NAMALWA (cell line): ENCODE measurements at places on chromosomes 3 and 15.

DNA sequence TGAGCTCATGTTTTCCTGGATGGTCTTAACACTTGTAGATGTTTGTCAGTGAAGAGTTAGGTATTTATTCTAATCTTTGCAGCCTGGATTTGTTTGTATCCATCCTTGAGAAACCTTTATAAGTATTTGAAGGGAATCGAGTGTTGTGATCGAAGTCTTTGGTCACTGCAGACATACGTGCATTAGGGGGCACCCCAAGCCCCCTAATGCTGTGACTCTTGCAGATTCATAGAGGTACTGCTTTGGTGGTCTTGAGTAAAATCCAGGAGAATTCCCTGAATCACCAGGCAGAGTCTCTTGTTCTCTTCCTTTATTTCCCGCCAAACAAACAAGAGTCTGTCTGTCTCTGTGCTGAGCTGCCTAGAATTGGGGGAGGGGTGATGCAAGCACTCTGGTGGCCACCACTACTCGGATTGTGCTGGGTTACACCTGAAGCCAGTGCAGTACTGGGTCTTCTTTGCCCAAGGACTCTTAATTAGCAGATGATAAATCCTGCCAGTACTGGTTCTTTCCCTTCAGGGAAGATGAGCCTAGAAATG, 170.5 kb upstream of the POU1F1 start:
- no peak for DNase-seq

DNA sequence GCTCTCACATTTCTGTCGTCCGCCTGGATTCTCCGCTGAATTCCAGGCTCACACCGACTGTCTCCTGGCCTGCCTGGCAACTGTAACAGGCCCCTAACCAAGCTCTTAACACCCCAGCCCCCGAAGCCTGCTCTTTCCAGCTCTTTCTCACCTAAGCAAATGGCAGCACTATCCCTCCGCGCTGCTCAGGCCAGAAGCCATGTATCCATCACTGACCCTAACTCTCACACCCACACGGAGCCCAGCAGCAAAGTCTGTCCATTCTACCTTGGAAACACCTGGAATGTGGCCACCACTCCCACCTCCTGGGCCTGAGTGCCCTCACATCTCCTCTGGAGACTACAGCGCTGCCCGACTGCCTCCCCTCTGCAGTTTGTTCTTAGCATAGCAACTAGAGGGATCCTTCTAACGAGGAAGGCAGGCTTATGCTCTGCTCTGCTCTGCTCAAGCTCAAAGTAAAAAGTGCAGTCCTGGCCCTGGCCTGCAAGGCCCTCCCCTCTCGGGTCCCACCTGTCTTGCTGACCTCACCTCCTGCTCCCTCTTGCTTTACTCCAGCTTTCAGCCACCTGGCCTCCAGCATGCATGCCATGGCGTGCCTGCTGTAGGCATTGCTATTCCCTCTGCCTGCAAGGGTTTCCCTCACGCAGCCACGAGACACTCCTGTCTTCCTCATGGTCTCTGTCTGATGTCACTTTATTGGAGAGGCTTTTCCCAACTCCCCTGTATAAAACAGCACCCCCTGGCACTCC, 27.2 kb downstream of the FEM1B start:
- DNase-seq: no peak

DNA sequence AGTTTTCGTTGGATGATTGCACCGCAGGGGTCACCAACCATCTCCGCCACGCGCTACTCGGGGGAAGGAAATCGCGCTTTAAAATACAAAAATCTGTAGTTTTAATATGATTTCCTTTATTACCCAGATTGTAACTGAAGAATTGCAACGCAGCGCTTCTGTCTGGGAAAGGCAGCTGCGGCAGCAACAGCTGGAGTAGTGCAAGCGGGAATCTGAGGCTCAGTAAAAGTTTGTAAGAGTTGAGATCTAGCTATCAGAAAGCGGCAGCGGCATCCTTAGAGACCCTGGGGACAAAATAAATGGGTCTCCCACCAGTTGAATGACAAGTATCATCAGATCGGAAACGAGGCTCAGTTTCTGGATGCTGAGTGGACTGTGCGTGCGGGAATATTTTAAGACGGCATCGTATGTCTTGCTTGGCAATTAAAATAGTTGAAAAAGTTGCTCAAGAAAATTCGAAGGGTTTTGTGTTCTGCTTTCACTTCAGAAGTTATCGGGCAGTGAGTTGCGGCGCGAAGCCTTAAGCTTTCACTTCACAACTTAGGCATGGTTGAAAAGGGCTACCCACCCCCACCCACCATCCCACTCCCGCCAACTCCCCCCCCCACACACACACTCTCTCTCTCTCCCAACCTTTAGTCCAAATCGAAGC, 2.7 kb downstream of the MECOM start:
- DNase-seq: no peak

- peak; percentile 47 for DNase-seq
Observed at GRCh38 chr3:26962492-26963360, 340.2 kb downstream of the LRRC3B start.

DNA sequence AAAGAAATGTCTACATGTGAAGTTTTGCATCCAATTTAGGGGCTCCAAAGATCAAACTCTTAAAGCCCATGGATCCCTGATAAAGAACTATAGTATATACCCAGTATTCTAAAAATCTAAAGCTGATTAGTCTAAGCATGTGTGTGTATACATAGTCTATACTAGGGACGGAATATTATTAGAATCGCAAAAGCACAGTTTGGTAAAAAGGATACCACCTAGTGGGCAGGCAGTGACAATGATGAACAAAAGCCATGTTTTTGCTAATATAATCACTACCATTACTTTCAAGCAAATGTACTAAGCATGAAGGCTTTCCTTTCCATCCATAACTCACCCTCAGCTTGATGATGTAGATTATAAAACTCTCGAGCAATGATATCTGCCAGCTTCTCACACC, 16.5 kb downstream of the POLQ start:
- peak; percentile 28 for DNase-seq

DNA sequence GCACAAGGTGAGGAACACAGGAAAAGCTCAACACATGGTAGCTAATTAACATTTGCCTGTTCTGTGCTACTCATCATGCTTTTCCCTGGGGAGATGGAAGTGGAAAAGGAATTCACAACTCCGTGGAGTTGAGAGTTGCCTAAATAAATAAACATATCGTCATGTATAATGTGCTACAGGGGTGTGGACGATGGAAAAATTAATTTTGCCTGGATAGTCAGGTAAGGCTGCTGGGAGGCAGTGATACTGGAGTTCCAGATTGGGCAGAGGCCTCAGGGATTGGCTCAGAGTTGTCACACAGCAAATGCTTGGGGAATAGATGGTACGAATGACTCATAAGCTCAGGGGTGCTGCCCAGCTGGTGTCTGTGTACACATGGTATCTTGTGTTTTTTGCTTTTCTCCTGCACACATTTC, 3.1 kb upstream of the ABHD6 start:
- no peak for DNase-seq
